IMR-90 (cell line): ENCODE measurements at places on chromosomes 11 and 22. TPM values are rescaled to one million over a fixed set of nuclear protein-coding genes. Genes with fewer than 3 reads are reported as not detected.

BRSK2 gene
- under 0.01 and 0.18 TPM in 2 replicates for total RNA-seq

DNA sequence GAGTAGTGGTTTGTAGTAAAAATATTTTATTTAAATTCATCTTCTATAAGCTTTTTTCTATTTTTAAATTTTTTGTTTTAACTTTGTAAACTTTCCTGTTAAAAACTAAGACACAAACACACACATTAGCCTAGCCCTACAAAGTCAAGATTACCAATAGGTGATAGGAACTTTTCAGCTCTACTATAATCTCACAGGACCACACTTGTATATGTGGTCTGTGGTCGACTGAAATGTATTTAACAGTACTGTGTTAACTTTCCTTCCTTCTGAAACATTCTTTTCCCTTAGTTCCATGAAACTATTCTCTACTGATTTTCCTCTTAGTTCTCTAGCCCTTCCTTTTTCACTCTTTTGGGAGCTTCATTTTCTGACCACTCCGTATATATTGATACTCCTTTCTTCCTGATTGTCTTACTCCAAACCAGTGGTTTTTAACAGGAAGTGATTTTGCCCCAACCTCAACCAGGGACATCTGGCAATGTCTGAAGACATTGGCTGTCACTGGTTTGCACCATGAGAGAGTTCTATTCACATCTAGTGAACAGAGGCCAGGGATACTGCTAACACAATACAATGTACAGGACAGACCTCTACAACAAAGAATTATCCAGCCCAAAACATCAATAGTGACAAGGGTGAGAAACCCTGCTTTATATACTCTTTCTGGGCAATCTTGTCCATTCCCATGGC is 8.8 kb downstream of the ZW10 start:
- no peaks in the 10 kb centered on the region for H3K27me3 ChIP-seq
- no peak for DNase-seq
- no peak overlapping the region for H3K4me3 ChIP-seq
- peaks cover 3% of the 10 kb centered on the region for H3K4me1 ChIP-seq
- H3K36me3 ChIP-seq = peaks cover 10% of the 10 kb centered on the region

- H3K4me1 ChIP-seq = peaks cover 2% of the 10 kb centered on the region; the same call in 1 of the 2 replicates
- no peaks in the 10 kb centered on the region for H3K36me3 ChIP-seq
- H3K27ac ChIP-seq = no peak overlapping the region
- no peak for DNase-seq
- H3K4me3 ChIP-seq = no peak overlapping the region
Measured at GRCh38 chr11:123469089-123469488, 39.0 kb downstream of the GRAMD1B start.

- no peak overlapping the region for H3K27ac ChIP-seq
- H3K36me3 ChIP-seq = no peaks in the 10 kb centered on the region
- H3K4me3 ChIP-seq = no peak overlapping the region
- no peaks in the 10 kb centered on the region for H3K27me3 ChIP-seq
Measured at GRCh38 chr22:24595863-24596262, 3.0 kb upstream of the LRRC75B start.

DNA sequence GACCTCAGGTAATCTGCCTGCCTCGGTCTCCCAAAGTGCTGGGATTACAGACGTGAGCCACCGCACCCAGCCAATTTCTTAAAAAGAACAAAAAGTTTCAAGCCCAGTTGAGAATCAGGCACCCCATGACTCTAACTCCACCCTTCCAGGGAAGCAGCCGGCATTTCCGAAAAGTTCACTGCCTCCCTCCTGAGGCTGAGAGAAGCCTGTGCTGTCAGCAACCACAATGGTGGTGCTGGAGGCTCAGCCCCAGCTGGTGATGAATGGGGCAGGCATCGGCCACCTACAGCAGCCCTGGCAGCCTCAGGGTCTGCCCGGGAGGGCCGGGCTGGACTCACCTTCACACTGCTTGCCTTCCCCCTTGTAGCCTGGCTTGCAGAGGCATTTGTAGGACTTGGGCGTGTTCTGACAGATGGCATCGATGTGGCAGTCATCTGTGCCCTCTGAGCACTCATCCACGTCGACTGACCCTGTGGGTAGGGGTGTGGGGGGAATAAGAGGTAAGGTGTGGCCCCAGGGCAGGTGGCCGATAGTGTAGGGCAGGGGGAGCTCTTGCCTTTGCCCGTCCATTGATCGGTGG is 4.3 kb downstream of the SCUBE1 start:
- DNase-seq = no peak
- no peak overlapping the region for H3K27ac ChIP-seq
- H3K27me3 ChIP-seq = peaks cover 53% of the 10 kb centered on the region

- H3K4me1 ChIP-seq = peaks cover 4% of the 10 kb centered on the region
- no peaks in the 10 kb centered on the region for H3K36me3 ChIP-seq
- H3K27ac ChIP-seq = no peak overlapping the region
- no peak overlapping the region for H3K4me3 ChIP-seq
- no peak for DNase-seq
Measured at GRCh38 chr22:42549331-42550060, 4.3 kb upstream of the SERHL2 start.

GRCh38 chr11:73401217-73401923 is 25.2 kb downstream of the RELT start:
- H3K4me1 ChIP-seq = peaks cover 6% of the 10 kb centered on the region; the same call in 1 of the 2 replicates
- H3K36me3 ChIP-seq = peaks cover 8% of the 10 kb centered on the region
- H3K4me3 ChIP-seq = no peak overlapping the region
- H3K27me3 ChIP-seq = no peaks in the 10 kb centered on the region
